T-helper 17 cell (primary cell): ENCODE measurements at places on chromosomes 2 and 18.

- no peak for DNase-seq
These were observed 144.2 kb upstream of the ARL4C start for GRCh38 chr2:234641086-234641485.

DNA sequence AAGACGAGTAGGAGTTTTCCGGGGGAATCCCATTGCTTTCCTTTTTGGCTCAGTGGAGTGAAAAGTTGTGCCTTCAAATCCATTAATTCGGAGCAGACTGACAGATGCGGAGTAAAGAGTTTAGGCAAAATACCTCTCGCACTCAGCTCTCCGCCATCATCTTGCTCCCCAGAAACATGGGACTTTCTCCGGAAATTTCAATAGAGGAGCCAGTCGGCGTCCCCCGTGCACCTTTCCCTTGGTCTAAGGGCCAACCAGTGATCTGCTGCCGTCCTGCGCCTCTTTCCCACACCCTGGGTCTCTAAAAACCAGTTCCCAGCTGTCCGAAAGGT, 318 bp downstream of the TYW5 start:
- no peak for DNase-seq

DNA sequence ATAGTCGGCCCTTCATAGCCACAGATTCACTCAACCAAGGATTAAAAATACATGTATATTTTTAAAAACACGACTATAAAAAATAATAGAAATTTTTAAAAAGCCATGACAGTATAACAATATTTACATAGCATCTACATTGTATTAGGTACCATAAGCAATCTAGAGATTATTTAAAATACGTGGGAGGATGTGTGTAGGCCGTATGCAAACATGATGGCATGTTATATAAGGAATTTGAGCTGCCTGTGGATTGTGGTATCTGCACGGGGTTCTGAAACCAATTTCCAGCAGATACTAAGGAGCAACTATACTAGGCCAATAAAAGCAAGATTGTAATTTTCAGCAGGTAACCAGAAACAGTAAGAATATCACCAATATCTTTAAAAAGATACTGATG, 5.9 kb downstream of the ORC4 start:
- no peak for DNase-seq

GRCh38 chr2:234032279-234032856, 18.1 kb upstream of the SPP2 start:
- no peak for DNase-seq

- DNase-seq = no peak
These were observed 677 bp upstream of the MC2R start for GRCh38 chr18:13915995-13916431.

- DNase-seq = no peak
These were observed 230.6 kb downstream of the DOK6 start for GRCh38 chr18:69631281-69631680.

DNA sequence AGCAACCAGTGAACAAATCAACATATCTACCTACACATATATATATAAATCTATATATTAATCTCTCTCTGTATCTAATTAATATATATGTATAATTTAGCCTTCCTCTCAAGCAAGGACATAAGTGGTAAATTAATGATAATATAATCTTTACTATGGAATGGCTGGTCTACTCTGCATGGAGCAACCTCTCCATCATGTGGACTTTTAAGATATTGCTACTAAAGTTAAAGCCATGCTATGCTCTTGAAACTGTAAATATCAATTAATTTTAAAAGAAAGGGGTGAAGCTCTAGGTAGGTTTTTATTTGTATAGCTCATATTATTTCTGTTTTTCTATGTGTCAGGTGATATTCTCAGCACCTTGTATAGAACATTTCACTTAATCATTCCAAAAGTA, 147.0 kb downstream of the PPP1R1C start:
- no peak for DNase-seq

GRCh38 chr2:156004459-156004858, 328.1 kb downstream of the NR4A2 start:
- no peak for DNase-seq

GRCh38 chr18:57743008-57743407, 60.1 kb downstream of the ATP8B1 start:
- no peak for DNase-seq
